ENCODE measurements at places on chromosomes 5 and 9.

- DNase-seq: no peak
Observed at GRCh38 chr9:113246928-113247327, 25.6 kb downstream of the SLC31A1 start.

DNA sequence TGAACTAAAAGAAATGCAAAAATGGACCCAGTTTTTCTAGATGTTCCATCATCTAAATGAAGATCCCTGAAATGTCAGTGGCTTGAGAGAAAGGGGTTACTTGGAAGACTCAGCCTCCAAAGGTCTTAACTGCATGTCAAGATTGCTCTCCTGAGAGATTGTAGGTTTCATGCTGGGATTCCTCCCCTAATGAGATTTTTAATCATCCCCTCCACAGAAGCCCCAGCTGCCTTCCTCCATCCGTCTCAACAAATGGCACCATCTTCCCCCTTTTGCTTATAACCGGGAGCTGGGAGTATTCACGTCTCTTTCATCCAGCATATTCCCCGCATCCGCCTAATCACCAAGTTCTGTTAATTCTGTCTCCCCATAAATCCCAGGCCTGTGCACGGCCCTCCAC is 104.5 kb downstream of the NSG2 start:
- no peak for DNase-seq

DNA sequence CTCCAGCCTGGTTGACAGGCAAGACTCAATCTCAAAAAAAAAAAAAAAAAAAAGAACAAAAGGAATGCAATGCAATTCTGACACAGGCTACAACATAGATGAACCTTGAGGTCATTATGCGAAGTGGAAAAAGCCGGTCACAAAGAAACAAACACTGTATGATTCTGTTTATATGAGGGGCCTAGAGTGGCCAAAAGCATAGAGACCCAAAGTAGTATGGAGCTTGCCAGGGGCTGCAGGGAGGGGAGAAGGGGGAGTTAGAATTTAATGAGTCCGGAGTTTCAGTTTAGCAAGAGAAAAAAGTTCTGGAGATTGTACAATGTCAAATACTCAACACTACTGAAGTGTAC is 33.2 kb upstream of the ASS1 start:
- no peak for DNase-seq

- peak; percentile 82 for DNase-seq
Observed at GRCh38 chr5:76256116-76256889, 146.8 kb upstream of the IQGAP2 start.

DNA sequence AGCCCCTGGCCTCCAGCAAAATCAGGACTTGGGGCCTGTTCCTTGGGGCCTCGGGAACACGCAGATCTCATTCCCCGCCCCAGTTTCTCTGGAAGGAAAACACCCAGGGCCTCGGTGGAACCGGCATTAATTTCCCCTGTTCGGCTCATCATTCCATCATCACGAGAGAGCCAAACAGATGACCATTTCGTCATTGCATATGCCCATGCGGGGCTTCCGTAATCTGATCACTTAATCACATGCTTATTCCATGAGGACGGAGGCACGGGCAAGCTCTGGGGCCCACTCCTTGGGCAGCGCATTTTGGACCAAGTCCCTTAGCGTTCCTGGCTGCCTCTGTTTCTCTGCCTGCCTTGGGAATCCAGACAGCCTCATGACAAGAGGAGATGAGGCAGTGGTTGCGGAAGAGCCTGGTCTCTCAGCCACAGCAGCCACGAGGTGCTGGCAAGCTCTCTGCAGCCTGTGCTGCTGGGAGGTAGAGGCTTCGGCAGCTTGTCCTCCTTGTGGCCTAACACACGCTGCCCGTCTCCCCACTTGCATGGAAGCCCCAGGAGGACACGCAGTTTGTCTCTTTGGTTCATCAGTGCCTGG is 65.0 kb upstream of the IER5L start:
- no peak for DNase-seq

DNA sequence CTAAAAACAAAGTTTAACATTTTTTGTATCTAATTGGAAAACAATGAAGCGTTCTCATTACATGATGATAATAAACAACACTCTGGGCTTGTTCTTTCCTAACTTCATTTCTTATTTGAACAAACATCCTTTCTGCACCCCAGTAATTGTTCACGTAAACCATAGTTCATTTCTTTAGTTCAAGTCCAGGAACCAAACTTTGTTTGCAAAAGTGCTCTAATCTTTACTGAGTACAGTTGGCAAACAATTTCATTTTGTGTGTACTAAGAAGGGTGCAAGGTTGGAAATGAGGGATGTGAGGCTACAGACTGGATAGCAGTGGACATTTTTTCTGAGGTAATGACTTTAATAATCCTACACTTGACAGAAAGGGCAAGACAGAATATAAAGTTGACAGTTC is 113.5 kb downstream of the NREP start:
- no peak for DNase-seq

GRCh38 chr9:122119166-122119521 is 26.0 kb upstream of the TTLL11 start:
- no peak for DNase-seq

GRCh38 chr5:96601715-96602244 is 60.4 kb upstream of the CAST start:
- DNase-seq: peak; percentile 74

GRCh38 chr9:133945314-133945975 is 46.7 kb downstream of the VAV2 start:
- DNase-seq: no peak

- DNase-seq: no peak
Observed at GRCh38 chr9:136363949-136364748, 605 bp upstream of the DNLZ start.

GRCh38 chr9:93899609-93900435 is 55.3 kb downstream of the BARX1 start:
- DNase-seq: no peak

DNA sequence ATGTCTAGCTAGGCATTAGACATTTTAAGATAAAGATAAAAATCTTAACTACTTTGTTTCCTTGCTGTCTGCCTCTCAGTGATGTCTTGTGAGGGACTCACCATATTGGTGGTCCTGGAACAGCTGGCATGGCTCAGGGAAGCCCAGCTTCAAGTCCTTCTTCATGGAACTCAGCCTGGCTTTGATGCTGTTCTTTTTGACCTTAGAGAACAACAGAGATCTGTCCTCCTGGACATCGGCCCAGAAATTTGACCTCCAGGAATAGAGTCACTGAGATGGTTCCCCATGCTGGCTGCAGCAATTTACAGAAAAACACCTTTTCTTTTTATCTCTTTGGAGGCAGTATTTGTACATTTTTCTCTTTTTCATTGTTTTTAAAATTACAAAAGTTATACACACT is 235.5 kb upstream of the WWC1 start:
- no peak for DNase-seq

DNA sequence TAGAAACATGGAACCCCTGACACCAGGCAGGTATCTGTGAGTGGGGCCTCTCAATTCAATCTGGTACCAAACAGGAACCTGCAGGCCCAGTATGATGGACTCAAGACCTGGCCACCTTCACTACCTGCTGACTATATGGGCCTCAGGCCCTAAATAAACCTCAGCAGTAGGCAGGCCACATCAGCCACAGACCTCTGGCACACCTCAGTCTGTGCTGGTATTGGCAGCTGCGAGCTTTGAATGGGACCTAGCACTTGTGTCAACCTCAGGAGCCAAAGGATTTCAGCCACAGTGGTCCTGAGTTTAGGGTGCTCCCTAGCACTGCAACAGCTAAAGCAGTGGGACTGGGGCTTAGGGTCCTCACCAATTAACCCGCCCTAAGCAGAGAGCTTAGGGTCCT is 325.5 kb downstream of the ZNF608 start:
- no peak for DNase-seq

DNA sequence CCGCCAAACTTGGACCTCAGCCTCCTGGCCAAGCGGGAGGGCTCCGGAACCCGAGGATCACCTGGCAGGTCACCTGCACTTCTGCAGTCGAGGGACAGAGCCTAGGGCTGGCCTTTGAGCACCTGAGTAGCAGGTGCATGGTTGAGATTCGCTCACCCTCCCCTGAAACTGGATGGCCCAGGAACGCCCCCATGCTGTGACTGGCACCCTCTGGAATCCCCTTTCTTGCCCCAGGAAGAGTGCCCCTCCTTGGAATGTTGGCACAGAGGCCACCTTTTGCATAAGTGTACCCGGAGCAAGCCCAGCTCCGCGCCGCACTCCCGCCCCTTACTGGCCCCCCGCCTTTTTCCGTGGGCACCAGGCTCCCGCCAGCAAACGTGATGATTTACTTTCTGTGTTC is 112.5 kb upstream of the IER5L start:
- no peak for DNase-seq

DNA sequence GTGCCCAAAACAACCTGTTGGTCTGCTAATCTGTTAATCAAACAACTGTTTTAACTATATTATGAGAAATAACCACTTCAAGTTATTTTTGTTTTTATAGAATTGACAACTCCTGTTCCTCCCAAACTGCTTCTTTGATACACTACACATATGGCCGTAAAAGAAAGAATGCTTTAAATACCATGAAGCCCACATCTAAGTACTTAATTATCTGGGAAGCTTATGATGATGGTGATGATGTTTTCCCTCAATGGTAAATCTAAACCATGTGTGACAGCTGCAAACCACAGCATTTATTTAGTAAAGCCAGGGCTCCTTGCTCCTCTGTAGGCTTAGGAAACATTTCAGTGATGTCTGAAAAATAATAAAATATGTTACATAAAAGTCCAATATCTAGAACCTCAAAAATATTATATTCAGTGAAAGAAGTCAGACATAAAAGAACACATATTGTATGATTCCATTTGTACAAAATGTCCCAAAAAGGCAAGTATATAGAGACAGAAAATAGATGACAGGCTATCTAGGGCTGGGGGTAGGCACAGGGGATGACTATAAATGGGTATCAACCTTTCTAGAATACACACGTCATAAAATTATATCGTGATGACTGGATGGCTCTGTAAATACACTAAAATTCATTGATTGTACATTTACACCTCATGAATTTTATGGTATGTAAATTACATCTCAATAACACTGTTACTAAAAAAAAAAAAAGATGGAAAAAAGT is 154.1 kb downstream of the EFNA5 start:
- DNase-seq: no peak

DNA sequence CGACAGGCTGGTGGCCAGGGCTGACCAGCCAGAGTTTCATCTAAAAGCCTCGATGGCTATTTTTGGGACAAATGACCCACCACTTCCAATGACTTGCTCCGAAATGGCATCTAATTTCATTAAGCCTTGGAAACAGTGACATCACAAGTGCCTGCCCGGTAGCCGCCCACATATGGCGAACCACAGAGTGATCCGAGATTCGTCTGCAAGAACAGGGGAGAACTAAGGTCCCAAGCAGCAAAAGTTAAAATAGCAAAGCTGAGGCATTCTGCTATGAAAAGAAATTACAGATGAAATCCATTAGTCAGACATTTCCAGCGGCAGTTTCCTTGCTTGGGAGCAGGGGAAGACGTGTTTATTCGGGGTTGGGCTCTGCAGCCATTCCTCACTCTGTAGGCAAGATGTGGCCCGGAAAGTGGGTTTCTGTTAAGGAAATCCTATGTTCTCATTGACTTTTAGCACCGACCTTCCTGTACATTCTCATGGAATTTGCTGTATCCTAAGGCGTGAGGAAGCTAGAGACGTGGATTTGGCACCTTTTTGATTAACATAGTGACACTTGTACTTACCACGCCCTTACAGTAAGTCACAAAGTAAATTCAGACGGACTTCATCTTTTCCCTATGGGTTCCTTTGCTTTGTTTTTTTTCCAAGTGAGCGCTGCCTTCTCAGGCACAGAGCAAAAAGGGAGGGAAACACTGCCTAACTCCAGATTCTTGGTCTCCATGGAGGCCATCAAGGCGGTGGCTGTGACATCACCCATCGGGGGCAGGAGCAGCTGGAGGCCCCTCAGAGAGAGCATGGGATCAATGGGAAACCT is 45.1 kb downstream of the ERGIC1 start:
- no peak for DNase-seq

- DNase-seq: no peak
Observed at GRCh38 chr5:139312075-139312474, 18.5 kb downstream of the MATR3 start.

GRCh38 chr9:105141146-105141975 is 103.1 kb upstream of the SLC44A1 start:
- no peak for DNase-seq

GRCh38 chr9:86356871-86357866 is 3.0 kb upstream of the TUT7 start:
- no peak for DNase-seq

GRCh38 chr5:109411627-109412026 is 1.9 kb upstream of the PJA2 start:
- DNase-seq: peak; percentile 48
